ENCODE measurements at places on chromosomes 5 and 9.
A peak's percentile ranks its signal among the peaks of the same experiment; 100 is the strongest.

DNA sequence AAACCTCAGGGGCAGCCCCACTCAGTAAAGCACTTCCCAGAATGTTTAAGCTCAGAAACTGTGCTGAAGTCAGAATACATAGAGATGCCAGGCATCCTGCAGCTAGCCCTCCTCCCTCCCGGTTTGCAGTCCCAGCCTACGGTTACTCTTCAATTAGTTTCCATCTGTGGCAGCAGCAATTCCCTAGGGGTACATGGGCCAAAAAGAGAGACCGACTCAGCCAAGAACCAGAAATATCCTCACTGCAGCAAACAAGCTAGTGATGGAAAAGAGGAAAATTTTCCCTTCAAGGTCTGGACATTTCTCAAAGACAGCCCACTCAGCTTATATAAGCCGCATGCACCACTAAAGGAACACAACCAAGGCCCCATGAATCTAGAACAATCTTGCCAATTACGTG lies 89.1 kb upstream of the PPP2R2B start:
- no peak for DNase-seq

GRCh38 chr5:158770506-158770905 lies 329.2 kb downstream of the EBF1 start:
- DNase-seq = no peak

DNA sequence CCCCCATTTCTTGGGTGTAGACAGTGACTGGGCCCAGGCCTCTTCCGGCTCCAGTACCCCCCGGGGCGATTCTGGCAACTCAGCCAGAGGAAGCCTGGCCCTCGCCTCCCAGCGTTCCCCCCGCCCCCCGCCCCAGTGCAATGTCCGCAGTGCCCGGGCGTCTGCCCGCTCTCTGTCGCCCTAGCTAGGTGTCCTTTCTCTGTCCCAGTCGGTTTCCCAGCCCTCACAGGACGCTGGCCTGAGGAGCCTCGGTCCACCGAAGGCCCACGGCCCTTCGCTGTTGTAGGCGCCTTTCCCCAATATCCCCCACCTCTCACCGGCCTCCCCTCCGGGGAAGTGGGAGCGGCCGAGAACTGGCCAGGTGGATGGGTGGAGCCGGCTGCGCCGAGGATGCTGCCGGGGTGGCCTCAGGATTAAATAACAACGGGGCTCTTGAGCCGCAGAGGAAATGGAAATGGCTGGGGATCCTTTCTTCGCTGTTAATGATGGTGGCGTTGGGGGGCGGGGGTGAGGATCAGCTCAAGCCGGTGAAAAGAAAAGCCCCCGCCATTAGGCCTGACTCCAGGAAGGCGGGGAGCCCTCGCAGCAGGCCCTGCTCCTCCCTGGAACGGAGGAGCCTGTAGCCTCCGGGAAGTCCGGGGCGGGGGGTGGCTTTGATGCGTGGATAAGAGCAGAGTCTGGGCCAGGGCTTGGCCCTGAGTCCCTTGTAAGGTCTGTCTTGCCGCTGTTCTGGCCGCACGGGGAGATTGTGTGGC lies 1.1 kb upstream of the SPRY4 start:
- DNase-seq = peak; percentile 47

- no peak for DNase-seq
Observed at GRCh38 chr5:173018358-173018757, 34.8 kb downstream of the ATP6V0E1 start.

DNA sequence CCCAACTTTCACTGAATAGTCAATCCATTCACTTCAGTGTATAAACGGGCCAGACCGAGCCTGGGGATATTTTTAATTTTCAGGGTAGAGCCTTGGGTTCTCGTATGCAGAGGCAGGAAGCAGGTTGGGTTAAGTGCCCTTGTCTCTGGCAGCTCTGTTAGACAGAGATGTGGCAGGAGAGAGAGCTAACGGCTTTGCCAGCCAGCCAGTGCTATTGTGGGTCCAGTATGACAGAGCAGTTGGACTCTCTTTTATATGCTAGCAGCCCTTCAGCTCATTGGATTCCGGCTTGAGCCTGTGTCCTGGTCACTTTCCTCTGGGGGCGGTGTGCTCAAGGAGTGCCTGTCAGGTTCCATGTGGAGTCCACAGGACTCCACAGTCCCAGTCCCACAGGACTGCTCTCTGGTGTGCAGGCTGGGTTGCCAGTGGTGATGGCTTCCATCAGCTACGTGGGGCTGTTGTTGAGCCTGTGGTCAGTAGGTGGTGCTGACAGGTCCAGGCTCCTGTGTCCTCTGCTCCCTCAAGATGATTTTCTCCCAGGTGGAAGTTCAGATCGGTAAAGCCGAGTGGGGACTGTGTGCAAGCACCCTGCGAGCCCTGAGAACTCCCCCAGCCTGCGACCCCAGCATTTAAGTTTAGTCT lies 14.3 kb downstream of the CLTA start:
- no peak for DNase-seq

- DNase-seq = peak; percentile 14
Observed at GRCh38 chr9:61665330-61665751, 475.5 kb downstream of the SPATA31A7 start.

DNA sequence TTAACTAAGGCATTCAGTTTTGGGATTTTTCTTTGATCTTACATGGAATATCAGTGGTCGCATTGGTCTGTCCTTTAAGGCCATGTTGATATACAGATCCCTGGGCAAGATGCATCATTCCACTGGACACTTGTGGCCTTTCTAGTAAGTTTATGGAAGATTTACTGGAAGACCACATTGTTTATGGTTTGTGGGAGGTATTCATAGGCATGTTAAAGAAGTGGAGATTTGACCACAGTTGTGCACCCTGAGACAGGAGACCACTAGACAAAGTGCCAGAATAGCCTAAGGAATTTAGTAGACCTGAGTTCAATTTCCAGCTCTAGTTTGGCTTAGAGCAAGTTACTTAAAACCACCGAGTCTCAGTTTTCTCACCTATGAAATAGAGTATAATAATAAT lies 383.1 kb upstream of the PAPPA start:
- no peak for DNase-seq

GRCh38 chr5:150196986-150197385 lies 7.1 kb downstream of the SLC6A7 start:
- DNase-seq = no peak

DNA sequence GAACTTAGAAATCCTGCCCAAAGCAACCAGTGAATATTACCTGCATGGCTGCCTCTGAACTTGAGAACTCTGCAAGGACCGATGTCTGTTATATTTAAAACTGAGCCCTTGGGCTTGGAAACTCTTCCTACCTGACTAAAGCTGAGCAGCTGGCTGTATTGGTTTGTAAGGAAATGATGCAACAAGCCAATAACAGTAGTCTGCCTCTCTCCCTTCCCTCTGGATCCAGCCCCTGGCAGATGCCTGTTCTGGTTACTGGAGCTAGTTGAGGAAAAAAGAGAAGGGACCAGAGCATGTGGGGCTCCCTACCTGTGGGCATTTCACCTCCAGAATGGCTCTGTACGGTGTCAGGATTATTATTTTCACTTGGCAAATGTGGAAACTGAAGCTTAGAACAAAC lies 34.7 kb downstream of the SH3RF2 start:
- no peak for DNase-seq

DNA sequence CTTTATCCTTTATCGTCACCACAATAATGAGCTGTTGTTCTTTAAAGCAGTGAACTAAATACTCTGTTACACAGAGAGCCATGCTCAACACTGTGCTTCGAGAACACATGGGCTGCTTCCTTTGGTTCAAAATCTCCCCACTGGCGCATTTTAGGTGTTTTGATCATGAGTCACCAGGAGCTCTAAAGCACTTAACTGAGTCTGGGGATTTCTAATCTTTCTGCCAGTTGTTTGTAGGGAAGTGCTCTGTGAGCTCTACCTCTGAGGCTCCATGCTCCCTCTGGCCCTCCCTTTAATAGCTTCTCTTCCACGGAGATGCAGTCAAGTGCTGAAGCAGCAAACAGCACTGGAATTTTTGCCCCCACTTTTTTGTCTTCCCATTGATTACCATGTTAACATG lies 17.0 kb downstream of the ERAP2 start:
- DNase-seq = no peak

- no peak for DNase-seq
Observed at GRCh38 chr5:160621526-160621925, 199.9 kb downstream of the PTTG1 start.

GRCh38 chr5:159504857-159505304 lies 174.6 kb upstream of the IL12B start:
- DNase-seq = no peak

DNA sequence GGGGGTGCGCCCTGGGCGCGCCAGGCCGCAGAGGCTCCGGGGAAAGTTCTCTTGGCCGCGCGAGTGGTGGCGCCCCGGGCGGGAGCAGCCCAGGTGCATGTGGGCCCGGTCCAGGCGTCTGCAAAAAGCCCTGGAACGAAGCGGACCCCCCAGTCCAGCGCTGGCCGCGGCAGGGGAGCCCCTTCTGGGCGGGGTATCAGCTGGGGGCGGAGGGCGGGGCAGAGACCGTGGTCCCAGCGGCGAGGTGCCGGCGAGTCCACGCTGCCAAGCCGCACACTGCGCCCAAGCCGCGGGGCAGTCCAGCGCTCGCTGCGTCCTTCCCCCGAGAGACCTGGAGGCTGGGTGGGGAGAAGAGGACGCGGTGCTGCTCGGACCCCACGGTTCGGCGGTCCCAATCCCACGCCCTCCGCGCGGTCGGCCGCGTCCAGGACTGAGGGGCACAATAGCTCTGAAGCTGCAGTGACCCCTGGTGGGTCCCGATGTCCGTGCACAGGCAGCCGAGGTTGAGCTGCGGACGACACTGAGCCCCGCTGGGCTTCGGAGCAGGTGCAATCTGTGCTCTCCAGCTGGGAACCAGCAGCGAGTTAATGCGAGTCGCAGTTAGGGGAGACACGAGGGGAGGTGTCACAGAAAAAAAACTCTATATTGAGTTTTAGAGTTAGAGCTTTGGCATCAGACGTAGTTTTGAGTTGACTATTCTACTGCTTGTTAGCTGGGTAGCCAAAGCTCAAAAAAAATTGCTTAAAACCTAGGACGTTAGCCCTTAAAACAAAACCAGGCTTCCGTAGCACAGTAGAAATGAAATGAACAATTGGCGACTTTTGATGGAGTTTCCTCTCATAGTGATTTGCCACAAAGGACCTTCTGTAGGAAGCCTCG lies 1.1 kb upstream of the EPB41L4A start:
- DNase-seq = peak; percentile 79

DNA sequence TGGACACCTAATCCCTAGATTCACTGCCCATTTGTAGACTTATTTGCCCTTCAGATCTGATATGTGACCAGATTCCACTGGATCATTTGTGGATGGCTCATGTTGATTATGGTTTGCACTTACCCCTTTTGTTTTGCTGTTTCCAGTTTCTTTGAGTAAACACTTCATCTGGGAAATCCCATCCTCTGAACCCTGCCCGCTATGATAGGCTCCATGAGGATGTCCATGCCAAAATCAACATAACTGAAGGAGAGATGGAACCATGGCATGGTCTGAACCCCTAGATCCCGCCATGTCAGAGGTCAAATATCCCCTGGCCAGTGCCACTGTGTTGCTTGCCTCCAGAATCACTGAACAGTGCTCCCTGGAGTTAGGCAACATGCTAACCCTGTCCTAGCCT lies 11.7 kb upstream of the FEM1C start:
- DNase-seq = no peak

GRCh38 chr9:123871781-123872180 lies 58.1 kb downstream of the DENND1A start:
- no peak for DNase-seq

DNA sequence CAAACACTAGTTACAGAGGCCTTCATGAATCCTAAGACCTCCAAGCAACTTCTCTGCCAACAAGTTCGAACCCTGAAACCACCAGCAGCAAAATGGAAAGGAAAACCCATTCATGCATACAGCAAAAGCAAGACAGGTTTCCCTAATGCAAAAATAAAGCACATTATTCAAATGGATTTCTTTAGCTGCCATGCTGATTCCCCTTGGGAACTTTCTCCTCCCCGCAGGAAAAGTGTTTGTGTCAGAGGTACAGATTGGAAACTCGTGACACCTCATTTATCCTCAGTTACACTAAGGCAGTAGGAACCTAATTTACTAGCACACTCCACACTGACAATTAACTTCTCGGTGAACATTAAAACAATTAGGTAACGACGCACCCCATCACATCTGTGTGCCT lies 63.4 kb downstream of the TLE1 start:
- DNase-seq = no peak

GRCh38 chr5:90601468-90601867 lies 42.9 kb downstream of the ADGRV1 start:
- no peak for DNase-seq

GRCh38 chr9:87147839-87148238 lies 200.5 kb upstream of the GAS1 start:
- no peak for DNase-seq

DNA sequence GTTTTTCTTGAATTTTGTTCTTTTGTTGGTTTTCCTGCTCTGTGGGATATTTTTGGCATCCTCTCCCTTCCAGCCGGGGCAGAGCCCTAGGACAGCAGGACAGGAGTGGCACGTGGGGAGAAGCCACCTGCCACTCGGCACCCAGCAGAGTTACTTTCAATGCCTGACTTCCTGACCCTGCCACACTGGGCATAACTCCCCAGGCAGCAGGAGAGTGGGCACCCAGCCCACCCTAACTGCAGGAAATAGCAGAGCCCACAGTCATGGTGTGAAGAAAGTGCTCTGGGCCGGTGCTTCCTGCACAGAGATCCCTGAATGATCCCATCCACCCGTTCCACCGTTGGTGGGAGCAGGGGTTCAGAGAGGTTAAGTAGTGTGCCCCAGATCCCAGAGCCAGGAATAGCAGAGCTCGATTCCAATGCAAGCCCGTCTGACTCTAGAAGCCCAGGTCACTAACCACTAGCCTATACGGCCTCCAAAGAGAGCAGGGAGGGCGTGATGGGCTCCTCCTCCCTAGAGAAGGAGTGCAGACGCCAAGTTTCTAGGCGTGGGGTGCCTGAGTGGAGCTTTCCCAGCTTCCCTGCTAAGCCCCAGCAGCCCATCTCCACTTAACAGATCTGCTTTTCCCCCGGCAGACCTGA lies 8.1 kb upstream of the NUP214 start:
- DNase-seq = no peak

DNA sequence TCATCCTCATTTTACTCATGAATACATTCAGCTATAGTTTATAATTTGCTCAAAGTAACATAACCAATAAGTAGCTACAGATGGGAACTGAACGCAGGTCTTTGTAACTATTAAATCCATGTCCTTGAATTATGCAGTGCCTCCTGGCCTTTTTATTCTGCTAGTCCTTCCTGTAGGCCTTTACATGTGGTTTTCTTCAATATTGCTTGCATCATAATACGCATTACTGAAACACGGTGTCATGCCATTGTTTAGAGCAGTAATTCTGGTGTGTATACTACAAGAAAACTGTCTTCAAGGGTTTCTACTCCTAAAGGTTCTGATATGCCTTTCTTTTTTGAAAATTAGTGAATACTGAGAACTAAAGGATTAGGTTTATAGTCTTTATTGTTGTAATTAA lies 20.7 kb downstream of the CWC27 start:
- DNase-seq = no peak

GRCh38 chr5:37543216-37543615 lies 164.1 kb downstream of the WDR70 start:
- DNase-seq = no peak

GRCh38 chr9:123527981-123528380 lies 172.0 kb downstream of the CRB2 start:
- DNase-seq = no peak
